Natural killer cell (primary cell): ENCODE measurements at places on chromosomes 16 and 17.

- DNase-seq, result peak; percentile 59
Measured at GRCh38 chr16:84718-85406, 6.8 kb downstream of the MPG start.

- DNase-seq, result no peak
Measured at GRCh38 chr17:5705081-5705875, 121.0 kb upstream of the NLRP1 start.

- DNase-seq, result no peak
Measured at GRCh38 chr17:55962951-55963401, 190.3 kb upstream of the ANKFN1 start.

DNA sequence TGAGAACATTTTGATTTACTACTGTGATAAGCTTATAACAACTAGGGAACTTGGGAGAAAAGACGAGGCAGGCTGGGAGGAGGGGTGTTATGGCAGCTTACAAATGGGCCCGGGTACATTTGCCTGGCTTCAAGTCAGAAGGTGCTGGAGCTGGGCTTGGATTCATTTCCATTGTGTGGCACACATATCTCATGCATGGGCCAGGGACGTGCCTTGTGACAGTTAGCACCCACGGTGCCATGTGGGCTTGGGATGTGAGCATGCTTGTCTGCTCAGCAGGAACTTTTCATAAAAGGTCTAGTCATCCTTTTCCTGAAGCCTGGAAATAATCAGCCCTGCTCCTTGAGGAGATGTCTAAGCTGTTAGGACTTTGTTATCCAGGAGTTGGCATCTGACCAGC is 572.2 kb downstream of the CDH13 start:
- no peak for DNase-seq

DNA sequence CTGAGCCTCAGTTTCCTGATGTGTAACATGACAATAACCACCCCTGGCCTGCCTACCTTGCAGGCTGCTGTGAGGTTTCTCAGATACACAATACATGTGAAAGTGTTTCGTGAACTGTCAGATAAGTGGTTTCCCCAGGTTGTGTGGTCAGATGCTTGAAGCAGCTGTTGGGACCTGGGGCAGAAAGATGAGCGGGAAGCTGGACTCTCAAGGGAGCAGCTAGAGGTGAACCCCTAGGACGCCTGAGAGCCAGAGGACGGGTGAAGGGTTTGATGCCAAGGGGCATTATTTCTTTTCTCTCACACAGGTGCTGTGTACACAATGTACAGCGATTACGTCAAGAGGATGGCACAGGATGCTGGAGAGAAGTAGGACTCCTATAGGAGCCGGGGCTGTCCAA is 2.3 kb downstream of the HIGD1B start:
- DNase-seq, result no peak

DNA sequence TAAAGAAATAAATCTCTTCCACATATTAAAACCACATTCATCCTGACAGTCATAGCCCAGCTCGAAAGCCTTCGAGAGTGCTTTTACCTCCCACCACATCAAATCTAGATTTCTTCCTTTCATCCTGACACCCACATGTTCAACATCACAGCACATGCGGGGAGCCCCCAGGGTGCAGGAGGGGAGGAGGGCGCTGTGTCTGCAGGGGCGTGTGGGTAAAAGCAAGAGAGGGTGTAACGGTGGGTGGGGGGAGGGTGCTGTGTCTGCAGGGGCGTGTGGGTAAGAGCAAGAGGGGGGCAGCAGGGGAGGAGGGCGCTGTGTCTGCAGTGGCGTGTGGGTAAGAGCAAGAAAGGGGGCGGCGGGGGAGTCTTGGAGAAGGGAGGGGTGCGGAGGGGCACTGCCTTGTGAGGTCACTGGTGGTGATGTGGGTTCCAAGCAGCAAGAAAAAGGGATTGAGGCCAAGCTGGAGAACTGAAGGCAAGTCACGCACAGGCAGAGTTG is 34.7 kb downstream of the ADCY9 start:
- no peak for DNase-seq

DNA sequence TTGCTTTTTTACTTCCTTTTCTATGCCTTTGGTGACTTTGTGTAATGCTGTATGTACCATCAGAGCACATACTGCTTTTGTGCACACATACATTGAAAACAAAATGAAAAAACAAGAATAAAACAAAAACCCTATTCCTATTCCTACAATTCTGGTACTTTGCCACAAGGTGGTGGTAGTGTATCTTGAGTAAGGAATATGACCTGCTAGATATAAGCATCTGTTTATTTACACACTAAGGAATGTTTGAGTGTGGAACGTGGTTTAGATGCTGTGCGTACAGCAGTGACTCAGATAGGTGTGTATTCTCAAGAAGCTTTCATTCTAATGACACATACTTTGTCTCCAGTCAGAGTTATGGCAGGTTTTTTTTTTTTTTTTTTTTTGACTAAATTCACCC is 606.2 kb downstream of the WWOX start:
- no peak for DNase-seq

DNA sequence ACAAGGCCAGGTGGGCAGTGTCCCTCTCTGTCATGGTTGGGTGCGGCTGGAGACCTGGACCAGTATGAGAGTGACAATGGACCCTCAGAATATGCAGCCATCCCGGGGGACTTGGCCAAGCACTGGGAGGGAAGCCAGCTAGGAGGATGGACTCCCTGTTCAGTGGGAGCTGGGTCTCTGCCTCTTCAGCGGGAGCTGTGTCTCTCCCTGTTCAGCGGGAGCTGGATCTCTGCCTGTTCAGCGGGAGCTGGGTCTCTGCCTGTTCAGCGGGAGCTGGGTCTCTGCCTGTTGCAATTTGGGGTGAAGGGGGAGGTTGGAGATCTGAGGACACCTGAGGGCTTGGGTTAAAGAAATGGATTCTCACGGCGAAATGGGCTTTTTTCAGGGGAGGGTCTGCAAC is 3.8 kb upstream of the PRSS33 start:
- DNase-seq, result no peak

GRCh38 chr16:6576606-6577005 is 756.0 kb upstream of the RBFOX1 start:
- DNase-seq, result no peak

GRCh38 chr16:12265108-12265507 is 288.6 kb downstream of the SNX29 start:
- no peak for DNase-seq

DNA sequence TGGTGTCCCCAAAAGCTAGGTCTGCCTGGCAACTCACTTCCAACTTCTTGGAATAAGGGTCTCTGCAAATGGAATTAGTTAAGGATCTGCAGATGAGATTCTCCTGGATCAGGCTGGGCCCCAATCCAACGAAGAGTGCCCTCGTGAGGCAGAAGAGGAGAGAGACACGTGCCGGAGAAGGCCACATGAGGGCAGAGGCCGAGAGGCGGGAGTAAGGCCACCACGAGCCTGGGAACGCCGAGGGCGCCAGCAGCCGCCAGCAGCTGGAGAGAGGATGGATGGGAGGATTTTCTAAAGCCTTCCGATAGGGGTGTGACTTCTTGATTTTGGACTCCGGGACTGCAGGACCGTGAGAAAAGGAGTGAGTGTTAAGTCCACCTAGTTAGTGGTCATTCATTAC is 76.3 kb downstream of the JPH3 start:
- DNase-seq, result no peak

DNA sequence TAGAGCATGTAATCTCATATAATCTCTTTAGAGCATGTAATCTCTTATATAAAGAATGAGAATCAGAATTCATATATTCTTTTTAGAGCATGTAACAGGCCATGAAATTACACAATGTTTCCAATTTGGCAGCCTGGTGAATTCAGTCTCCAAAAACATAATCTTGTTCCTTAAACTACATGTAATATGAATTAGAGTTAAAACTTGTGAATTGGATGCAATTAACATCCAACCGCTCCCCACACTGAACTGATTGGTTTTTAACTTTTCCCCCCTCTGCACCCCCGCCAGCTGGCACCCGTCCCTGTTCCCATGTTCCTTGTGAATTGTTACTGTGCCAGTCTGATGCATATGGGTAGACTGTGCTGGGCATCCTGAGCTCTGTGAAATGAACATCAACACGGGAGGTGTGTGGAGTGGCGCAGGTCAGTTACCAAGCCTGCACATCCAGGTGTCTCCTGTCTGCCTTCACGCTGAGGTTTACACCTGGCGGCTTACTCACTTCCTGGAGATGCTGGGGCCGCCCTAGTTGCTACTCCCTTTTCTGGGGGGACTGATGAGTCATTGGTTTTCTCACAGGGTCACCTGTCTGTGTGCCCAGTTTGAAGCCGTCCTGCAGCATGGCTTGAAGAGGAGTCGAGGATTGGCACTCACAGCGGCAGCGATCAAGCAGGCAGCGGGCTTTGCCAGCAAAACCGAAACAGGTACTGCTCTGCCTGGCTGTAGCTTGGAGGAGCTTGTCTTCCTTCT is 50.4 kb downstream of the SNX29 start:
- no peak for DNase-seq

DNA sequence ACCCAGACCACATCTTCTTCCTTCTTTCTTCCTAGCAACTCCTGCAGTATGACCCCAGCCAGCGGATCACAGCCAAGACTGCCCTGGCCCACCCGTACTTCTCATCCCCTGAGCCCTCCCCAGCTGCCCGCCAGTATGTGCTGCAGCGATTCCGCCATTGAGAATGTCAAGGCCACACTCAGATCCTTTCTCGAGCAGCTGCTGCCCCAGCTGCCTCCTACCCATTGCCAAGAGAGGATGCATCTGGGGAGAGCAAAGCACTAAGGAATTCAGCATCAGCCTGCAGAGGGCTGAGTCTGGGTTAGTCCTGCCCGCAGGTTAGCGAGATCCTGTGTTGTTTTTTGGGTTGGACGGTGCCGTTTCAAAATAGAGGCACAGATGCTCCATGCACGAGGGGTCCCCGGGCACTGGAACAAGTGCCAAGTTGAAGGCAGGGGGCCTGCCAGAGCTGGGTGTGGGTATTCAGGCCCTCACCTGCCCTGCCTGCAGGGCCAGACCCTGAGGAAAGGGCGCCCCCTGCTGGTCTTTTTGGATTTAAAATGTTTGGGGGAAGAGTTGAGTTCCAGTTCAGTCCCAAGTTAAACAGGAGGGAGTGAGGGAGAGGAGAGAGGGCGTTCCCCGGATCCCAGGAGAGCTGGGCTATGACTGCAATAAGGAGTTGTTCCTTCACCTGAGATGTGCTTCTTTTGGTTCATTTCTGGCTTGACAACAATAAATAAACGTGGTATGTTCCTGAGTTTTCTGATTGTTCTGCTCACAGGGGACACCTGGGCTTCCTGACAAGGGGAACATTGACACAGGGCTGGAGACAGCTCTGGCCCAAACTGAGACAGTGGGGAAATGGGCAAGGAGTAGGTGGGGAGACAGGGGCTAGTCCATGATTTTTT is 4.9 kb downstream of the CDK3 start:
- peak; percentile 83 for DNase-seq

DNA sequence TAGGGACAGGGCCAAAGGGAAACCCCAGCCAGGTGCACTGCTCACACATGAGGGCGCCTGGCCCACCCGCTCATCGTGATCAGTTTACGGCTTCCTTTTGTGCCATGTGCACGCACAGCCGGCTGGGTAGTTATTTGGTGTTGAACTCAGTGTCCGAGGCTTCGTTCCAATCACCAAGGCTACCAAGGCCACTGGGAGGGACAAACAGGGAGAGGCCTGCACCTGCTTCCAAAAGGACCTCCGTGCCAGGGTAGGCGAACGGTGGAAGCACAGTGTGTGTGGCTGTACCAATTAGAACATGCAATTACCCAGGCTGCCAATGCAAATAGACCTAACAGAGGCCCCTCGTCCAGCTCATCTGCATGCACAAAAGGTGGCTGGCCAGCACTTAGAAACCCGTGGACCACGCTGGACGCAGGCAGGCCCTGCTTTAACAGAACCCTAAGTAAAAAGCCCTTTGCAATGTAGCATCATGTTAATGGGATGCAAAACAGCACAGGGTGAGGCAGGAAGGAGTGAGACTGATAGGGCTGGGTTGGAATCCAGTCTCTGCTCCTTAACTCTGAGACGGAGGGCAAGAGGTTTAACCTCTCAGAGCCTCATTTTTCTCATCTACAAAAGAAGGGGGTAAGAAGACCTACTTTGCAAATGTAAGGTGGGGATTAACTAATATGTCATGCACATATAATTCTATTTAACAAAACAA is 204.0 kb downstream of the XYLT1 start:
- DNase-seq, result no peak

GRCh38 chr16:65490286-65490685 is 368.4 kb upstream of the CDH11 start:
- no peak for DNase-seq

DNA sequence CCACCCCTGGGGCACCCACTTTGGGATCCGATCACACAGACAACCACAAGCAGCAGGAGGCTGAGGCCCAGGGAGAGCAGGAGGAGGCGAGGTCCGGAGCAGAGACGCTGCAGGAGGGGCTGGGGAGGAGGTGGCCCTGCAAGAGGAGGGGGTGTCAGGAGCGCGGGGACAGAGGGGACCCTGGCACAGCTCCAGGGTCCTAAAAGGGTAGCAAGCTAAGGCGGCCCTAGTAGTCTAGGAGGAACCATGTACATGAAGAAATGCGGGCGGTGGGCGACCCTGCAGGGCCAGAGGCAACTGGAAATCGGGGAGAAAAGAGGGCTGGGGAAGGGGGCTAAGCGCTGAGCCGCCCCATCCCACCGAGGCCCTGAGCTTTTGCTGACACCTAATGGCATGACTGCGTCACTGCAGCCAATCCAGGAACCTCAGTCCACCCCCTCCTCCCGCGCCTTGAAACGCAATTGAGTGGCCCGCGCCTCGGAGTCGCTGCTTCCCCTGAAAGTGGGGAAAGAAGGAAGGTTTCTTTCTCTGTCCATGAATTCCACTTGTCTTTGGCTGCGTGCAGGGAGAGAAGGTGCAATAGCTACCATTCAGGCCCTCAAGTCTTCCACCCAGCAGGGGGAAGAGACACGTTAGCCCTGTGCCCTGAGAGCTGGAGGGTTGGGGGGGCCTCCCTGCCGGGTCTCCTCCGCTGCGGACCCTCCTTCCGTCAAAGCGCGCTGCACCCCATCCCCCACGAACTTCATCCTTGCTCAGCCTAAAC is 1.8 kb downstream of the ASGR1 start:
- peak; percentile 83 for DNase-seq

DNA sequence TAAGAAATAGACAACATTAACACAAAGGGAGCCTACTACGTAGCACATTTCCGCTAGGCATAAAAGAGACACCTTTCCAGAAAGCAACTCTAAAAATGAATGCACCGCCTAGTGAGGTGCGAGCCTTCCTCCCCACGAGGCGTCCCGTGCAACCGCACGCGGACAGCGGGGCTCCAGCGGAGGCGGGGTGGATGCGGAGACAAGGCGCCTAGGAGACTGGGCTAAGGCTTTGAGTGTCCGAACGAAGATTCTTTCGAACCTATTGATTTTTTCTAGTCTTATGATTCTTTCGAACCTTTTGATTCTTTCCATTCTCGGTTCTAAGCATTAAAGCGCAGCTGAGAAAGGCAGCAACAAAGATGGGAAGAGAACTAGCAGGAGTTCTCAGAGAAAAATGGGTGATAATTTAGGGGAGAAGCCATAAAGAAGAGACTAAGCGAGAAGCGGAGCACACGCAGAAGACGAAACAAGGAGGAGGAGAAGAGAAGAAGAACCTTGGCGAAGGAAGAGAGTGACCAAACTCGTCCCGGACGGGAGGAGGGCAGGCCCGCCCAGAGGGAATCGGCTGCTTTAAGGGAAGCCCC is 394 bp upstream of the CPD start:
- DNase-seq, result peak; percentile 58

GRCh38 chr17:64085650-64086005 is 44.3 kb downstream of the ERN1 start:
- no peak for DNase-seq
